ENCODE measurements at places on chromosomes 16 and 17. TPM values are rescaled to one million over a fixed set of nuclear protein-coding genes. Genes with fewer than 3 reads are reported as not detected.
A peak's percentile ranks its signal among the peaks of the same experiment; 100 is the strongest.

GRCh38 chr16:27389272-27389961, 12.6 kb upstream of the IL21R start:
- DNase-seq: no peak

SPECC1 gene
- 31.0 TPM for total RNA-seq

- no peak for DNase-seq
Measured at GRCh38 chr16:73434621-73435020, 386.7 kb upstream of the ZFHX3 start.

DNA sequence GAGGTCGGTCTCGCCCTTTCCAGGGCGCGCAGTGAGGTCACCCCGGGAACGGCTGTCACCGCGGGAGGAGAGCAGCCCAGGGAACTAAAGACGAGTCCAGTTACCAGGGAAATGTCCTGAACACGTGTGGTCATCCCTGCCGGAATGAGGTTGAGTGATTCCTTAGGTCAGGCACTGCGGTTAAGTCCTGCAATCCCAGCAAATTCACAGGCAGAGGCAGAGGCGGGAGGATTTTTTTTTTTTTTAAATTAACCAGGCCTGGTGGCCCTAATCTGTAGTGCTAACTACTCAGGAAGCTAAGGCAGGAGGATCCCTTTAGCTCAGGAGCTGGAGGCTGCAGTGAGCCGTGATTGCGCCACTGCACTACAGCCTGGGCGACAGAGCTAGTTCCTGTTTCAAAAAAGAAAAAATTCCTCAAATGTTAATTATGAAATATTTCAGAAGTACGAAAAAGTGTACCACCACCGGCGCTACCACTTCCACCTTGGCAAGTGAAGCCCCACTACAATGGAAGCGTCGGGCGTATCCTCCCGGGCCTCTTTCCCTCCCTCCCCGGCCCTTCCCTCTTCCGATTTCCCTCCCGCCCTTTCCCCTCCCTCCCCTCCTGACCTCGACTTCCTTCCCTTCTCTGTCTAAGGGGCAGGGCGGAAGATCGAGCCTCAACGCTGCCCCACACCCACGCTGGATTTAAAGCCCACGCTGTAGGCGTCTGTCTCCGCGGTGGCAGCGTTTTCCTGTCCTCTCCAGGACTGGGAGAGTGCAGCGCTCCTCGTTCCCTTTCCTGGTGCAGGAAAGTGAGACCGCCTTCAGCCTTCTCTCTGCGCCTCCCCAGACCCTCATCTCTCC, 27.3 kb downstream of the SLFN11 start:
- peak; percentile 85 for DNase-seq

DNA sequence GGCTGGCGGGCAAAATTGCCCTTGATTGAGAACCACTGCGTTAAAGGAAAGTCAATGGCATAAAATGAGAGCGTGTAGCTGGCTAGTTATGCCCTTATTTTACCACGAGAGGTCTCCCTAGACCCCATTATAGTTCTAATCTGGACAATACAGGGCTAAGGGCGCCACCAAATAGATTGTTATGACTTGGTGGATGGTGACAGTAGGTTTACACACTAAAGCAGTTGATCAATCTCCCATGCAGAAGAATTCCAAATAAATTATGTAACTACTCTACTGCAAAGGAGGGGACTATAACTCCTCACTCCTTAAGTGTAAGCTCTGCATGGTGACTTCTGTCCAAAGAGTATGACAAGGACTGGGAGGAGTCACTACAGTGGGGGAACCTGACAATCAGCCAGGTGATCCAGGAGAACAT, 20.4 kb upstream of the YPEL2 start:
- DNase-seq: no peak

All from upper lobe of right lung (tissue), 1 donor.